ENCODE measurements at places on chromosomes 16 and 17.
A peak's percentile ranks its signal among the peaks of the same experiment; 100 is the strongest.

GRCh38 chr17:12318571-12319266, 298.0 kb downstream of the MAP2K4 start:
- DNase-seq, result no peak

GRCh38 chr17:12900474-12900873, 111.2 kb downstream of the ARHGAP44 start:
- DNase-seq, result no peak

- DNase-seq, result no peak
Observed at GRCh38 chr17:32798938-32799337, 78.0 kb downstream of the MYO1D start.

DNA sequence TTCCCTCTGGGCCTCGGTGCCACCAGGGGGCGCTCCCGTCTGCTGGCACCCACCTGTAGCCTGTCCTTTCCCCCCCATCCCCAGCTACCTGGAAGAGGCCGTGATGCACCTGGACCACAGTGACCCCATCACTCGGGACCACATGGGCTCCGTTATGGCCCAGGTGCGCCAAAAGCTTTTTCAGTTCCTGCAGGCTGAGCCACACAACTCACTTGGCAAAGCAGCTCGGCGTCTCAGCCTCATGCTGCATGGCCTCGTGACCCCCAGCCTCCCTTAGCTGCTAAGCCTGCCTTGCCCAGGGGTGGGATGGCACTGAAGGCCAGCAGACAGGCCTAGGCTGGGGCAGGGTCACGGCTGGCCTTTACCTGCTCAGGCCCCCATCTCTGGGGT, 818 bp upstream of the NRN1L start:
- DNase-seq, result peak; percentile 39
